ENCODE measurements at places on chromosomes 7 and 10. TPM values are rescaled to one million over a fixed set of nuclear protein-coding genes. Genes with fewer than 3 reads are reported as not detected.

DNA sequence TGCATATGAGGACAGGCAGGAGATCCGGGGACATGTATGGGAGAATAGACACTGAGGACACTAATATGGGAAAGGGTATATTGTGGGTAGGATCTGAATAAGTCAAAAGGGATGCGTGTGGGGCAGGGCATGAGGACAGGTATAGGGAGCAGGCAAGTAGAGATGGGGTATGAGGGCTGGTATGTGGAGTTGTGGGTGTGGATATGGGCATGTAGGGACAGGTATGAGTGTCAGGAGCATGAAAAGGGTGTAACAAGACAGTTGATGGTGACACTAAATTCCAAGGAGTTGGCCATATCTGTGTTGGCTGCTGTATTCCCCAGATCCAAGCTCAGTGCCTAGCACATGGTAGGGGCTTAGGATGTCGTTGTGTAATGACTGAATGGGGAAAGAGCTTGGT lies 84.4 kb upstream of the PAX2 start:
- H3K4me3 ChIP-seq: no peak overlapping the region
- no peak overlapping the region for H3K27ac ChIP-seq

DNA sequence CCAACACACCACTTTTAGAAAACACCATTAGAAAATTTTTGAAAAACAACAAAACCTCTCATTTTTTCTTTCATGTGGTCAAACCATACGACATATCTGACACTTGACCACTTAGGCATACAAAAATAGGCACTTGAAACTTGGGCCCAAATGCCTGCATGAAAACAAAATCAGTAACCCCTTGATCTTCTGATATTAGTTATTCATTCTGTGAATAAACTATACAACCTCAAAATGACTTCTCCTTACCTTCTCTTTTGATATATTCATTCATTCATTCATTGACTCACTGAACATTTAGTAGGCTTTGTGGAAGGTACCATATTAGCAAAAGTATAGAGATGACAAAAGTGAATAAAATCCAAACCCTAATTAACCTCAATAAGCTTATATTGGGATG lies 26.4 kb downstream of the ITGB1 start:
- peaks cover 52% of the 10 kb centered on the region for H3K4me1 ChIP-seq
- no peak overlapping the region for H3K27ac ChIP-seq
- H3K36me3 ChIP-seq: peaks cover 39% of the 10 kb centered on the region
- no peak for DNase-seq
- no peak overlapping the region for H3K4me3 ChIP-seq

DNA sequence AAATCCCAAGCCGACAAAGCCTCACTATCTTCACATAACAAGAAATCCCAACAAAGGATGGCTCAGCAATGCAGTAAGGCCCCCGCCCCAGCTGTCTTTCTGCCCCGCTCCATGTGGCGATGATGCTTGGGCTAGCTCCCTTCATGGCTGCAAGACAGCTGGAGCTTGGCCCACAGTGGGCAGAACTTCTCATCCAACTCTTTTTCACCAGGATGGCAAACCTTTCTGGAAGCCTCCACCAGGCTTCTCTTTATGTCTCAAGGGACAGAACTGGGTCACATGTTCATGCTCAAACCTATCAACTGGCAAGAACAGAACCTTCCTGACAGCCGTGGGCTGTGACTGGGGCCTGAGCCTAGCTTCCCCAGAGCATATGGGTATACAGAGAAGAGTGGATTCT lies 260.5 kb upstream of the MKLN1 start:
- H3K4me1 ChIP-seq: peaks cover 66% of the 10 kb centered on the region
- no peak for DNase-seq
- peak overlapping the region; percentile 44 for H3K27ac ChIP-seq
- H3K4me3 ChIP-seq: no peak overlapping the region
- H3K27me3 ChIP-seq: no peaks in the 10 kb centered on the region
- peaks cover 1% of the 10 kb centered on the region for H3K36me3 ChIP-seq

MINDY4 gene
- total RNA-seq: 1.6 TPM

MACC1 gene
- total RNA-seq: 0.10 TPM

UNC5B gene
- total RNA-seq: 0.02 TPM

Measured in activated CD4-positive, alpha-beta memory T cell treated with anti-CD3 and anti-CD28 coated beads for 36 hours (primary cell).